Foreskin fibroblast (primary cell): ENCODE measurements at places on chromosomes 6 and 20.

DNA sequence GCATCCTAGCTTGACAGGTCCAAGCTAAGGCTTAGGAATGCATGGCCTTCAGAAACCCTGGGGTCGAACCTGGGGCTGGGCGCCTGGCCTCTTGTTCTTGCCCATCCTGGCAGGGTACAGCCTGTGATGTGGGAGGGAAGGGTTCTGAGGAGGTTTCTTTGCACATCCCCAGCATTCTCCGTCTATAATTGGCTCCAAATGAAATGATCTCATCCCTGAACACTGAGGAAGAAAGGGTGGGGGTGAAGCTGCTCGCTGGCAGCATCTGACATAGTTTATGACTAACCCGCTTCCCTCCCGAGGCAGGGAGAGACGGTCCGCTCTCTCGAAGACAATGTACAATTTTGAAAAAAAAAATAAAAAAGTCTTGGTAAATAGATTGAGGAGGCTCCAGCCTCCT lies 67.1 kb upstream of the ZNFX1 start:
- DNase-seq: peak; percentile 96

- no peak for DNase-seq
These were observed 13.9 kb downstream of the CEP43 start for GRCh38 chr6:167013067-167013466.

DNA sequence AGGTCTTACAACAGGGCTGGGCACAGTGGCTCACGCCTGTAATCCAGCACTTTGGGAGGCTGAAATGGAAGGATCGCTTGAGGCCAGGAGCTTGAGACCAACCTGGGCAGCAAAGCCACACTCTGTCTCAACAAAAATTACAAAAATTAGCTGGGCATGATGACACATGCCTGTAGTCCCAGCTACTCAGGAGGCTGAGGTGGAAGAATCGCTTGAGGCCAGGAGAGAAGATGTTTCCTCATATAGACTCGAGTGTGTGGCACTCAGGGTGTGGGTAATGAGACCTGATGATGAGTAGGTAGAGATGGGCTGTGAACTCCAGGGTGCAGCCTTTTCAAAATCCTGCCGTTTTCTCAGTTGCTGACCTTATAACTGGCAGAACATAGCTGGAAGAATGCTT lies 125.3 kb upstream of the FOXO3 start:
- no peak for DNase-seq

GRCh38 chr20:49832632-49833327 lies 20.2 kb downstream of the SLC9A8 start:
- DNase-seq: peak; percentile 29

DNA sequence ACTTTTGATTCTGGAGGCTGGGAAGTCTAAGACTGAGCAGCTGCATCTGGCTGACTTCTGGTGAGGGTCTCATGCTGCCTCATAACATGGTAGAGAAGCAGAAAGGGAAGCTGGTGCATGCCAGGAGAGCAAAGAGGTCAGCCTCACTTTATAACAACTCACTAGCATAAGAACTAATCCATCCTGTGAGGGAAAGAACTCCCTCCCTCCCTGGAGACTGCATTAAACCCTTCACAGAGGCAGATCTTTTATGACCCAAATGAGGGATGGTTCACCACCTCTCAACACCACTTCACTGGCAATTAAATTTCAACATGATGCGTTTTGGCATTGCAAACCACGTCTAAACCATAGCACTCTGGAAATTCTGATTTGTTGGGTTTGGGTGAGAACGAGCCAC lies 33.9 kb downstream of the STXBP5 start:
- no peak for DNase-seq

DNA sequence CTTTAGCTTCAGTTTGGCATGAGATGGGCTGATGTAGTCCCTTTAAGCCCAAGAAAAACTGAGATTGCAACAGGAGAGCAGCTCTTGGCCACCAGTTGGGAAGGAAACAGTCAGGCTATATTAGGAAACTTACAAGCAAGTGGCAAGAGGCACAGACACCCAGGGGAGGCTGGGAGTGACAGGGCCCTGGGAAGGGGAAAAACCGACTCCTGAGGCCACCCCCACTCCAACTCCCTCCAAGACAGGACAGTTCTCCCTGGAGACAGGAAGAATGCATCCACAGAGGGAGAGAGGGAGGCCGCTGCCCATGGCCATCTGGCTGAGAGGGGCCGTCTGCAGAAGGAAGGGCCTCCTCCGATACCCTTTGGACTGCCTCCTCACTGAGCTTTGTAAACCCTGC lies 20.5 kb downstream of the JPH2 start:
- no peak for DNase-seq

DNA sequence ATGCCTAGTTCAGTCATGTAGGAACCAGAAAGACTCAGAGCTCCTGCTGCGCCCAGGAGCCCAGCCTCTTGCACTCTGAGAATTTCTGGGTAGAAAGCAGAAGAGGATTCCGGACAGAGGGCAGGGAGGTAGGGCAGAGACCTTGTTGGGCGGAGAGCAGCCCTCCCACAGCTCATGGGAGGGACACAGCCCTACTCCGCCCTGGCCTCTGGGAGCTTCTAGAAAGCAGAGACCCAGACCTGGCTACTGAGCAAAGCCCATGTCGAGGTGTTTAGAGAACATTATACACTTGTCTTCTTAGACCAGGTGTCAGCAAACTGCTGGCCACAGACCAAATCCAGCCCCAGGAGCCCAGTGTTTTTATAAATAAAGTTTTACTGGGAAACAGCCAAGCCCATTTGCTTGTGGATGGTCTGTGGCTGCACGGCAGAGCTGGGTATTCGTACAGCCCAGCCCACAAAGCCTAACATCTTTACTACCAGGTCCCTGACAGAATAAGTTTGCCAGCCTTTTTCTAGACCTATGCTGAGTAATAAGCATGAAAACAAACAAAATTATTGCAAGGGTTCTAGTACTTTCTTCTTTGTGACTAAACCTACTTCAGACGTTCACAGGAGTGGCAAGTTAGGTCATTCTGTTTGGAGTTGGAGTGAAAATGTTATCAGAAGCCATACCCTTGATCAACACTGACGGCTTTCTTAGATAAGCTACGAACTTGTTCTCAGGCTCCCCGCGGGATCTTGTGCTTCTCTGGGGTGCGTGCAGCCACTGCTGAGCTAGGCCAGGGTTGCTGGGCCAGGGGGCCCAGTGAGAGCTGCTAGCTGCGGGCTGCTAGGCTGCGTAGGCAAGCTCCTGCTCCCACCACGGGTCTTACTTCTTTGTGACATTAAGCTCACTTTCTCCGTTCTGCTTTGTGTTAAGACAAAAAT lies 235.1 kb upstream of the FOXQ1 start:
- DNase-seq: no peak

GRCh38 chr20:62377064-62377461 lies 9.8 kb upstream of the RPS21 start:
- DNase-seq: no peak

GRCh38 chr20:63130658-63131577 lies 85.0 kb downstream of the YTHDF1 start:
- DNase-seq: no peak
